CD4-positive, alpha-beta T cell treated with Interleukin-17A for 4 hours (primary cell): ENCODE measurements at places on chromosomes 7 and 10.

DNA sequence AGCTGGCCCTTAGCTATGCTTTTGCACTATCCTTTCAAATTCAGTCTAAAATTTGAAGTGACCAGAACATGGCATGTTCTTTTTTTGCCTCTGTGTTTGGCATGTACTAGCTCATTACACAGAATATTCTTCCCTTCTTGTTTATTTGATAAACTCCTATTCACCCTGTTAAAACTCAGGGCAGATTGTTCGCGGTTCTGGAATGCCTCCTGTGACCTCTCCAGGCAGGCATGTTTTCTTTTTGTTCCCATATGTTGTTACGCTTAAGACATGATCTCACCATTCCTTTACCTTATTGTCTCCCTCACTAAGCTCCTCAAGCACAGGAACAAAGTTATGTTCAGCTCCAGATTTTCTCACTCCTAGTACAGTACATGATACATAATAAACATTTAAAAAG lies 181.7 kb downstream of the CCSER2 start:
- no peak for DNase-seq

DNA sequence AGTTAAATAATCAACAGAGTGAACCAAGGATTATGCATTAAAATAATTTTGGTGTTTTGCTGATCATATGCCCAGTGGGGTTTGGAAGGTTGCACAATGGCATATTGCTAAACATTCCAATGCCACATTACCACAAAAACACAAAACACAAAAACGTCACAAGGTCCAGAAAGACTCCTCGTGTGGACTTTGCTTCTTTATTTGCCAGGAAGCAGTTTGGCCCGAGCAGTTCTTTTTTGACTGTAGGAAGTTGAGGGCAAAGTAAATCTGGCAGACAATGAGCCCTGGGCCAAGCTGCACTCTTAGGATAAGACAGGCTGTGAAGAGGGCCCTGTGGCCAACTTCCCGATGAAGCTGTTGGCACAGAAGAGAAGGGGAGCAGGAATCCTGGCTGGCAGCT lies 39.2 kb upstream of the SLC35B4 start:
- no peak for DNase-seq

DNA sequence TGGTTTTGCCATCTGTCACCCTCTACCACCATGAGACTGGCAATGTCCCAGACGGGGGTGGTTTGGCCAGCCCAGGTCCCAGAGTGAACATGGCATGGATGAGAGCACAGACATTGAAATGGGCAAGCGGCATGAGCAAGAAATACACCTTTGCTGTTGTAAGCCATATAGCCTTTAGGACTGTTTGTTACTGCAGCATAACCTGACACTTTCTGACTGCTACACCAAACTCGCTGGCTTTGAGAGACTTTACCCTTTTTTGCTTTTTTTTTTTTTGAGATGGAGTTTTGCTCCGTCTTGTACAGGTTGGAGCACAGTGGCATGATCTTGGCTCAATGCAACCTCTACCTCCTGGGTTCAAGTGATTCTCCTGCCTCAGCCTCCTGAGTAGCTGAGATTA lies 5.2 kb upstream of the MUC3A start:
- DNase-seq, result no peak

GRCh38 chr7:152543799-152544198 lies 108.0 kb upstream of the KMT2C start:
- DNase-seq, result no peak
